ENCODE measurements at places on chromosomes 2 and 18.

GRCh38 chr2:72442270-72442669 is 294.6 kb upstream of the CYP26B1 start:
- no peak for DNase-seq

GRCh38 chr2:130352237-130352636 is 3.6 kb upstream of the PTPN18 start:
- no peak for DNase-seq

- DNase-seq = no peak
Observed at GRCh38 chr2:121570036-121570666, 39.5 kb downstream of the RNU4ATAC start.

DNA sequence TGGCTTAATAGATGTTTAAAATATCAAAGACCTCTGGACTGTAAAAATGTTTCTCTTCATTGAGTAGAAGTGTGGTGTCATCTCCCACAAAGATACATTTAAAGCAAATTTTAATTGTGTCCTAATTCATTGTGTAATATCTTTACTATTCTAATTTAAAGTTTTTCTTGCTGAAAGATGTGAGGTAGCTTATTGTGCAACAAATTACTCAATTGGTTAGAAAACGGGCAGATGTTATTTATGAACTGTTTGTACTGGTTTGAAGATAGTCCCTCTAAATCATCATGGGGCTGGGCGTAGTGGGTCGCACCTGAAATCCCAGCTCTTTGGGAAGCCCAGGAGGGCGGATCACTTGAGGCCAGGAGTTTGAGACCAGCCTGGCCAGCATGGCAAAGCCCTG is 65.3 kb downstream of the CYBRD1 start:
- DNase-seq = no peak

DNA sequence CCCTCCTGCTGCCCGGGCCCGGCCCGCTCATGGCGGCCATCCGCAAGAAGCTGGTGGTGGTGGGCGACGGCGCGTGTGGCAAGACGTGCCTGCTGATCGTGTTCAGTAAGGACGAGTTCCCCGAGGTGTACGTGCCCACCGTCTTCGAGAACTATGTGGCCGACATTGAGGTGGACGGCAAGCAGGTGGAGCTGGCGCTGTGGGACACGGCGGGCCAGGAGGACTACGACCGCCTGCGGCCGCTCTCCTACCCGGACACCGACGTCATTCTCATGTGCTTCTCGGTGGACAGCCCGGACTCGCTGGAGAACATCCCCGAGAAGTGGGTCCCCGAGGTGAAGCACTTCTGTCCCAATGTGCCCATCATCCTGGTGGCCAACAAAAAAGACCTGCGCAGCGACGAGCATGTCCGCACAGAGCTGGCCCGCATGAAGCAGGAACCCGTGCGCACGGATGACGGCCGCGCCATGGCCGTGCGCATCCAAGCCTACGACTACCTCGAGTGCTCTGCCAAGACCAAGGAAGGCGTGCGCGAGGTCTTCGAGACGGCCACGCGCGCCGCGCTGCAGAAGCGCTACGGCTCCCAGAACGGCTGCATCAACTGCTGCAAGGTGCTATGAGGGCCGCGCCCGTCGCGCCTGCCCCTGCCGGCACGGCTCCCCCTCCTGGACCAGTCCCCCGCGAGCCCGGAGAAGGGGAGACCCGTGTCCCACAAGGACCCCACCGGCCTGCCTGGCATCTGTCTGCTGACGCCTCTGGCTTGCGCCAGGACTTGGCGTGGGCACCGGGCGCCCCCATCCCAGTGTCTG is 767 bp downstream of the RHOB start:
- DNase-seq = no peak

DNA sequence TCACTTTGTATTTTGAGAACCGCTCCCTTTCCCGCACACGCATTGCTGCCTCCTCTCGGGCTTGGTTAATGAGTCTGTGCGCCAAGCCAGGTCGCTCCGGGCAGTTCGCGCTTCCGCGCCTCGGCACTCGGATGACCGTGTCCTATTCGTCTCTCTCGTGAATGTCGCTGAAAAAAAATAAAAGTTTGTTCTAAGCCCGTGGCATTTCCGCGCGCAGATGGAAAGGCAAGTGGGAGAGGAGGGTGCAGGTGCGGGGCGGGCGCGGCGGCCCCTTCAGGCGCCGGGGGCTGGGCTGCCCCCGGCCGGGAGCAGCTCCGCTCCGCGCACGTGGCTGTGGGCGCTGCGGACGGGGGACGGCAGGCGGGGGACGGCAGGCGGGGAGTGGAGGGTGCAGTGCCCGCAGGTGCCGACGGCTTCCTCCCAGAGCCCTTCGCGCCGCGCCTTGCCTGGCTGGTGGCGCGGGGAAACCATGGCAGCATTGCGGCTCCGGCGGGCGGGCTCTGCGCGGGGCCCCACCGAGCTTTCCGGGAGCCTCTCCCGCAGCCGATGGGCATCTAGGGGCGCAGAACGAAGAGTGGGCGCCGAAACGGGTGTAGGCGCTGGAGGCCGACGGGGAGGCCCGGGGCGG is 159.6 kb upstream of the SIX2 start:
- no peak for DNase-seq
